ENCODE measurements at places on chromosomes 7 and 10. TPM values are rescaled to one million over a fixed set of nuclear protein-coding genes. Genes with fewer than 3 reads are reported as not detected.

The ZNF853 gene
- 8.7 TPM for polyA plus RNA-seq

The DUSP5 gene
- polyA plus RNA-seq, result 1.2 TPM

The TMEM184A gene
- 0.12 TPM for polyA plus RNA-seq

The FAM13C gene
- 89.3 TPM for polyA plus RNA-seq

The SMARCD3 gene
- polyA plus RNA-seq, result 199 TPM

The LMBR1 gene
- polyA plus RNA-seq, result 68.9 TPM

The CYP3A4 gene
- polyA plus RNA-seq, result not detected

The VGF gene
- polyA plus RNA-seq, result 36.8 TPM

The CPEB3 gene
- 20.0 TPM for polyA plus RNA-seq

The PLXDC2 gene
- polyA plus RNA-seq, result 3.4 TPM

The KAZALD1 gene
- 1.2 TPM for polyA plus RNA-seq

The VPS37D gene
- polyA plus RNA-seq, result 56.3 TPM

The IFIT3 gene
- polyA plus RNA-seq, result not detected

The AKR1E2 gene
- 0.30 TPM for polyA plus RNA-seq

The SLF2 gene
- polyA plus RNA-seq, result 43.0 TPM

The TSPAN14 gene
- 31.5 TPM for polyA plus RNA-seq

The GPR26 gene
- polyA plus RNA-seq, result 8.0 TPM

The TMEM178B gene
- polyA plus RNA-seq, result 40.7 TPM

The PALD1 gene
- polyA plus RNA-seq, result 0.98 TPM

The TAS2R5 gene
- polyA plus RNA-seq, result 9.4 TPM

The NRCAM gene
- polyA plus RNA-seq, result 90.9 TPM

The TRIM50 gene
- polyA plus RNA-seq, result not detected

The PTF1A gene
- not detected for polyA plus RNA-seq

The PDE1C gene
- polyA plus RNA-seq, result 8.2 TPM

The IL6 gene
- polyA plus RNA-seq, result not detected

The PRKG1 gene
- 1.5 TPM for polyA plus RNA-seq
